ENCODE measurements at places on chromosomes 2 and 18.
A peak's percentile ranks its signal among the peaks of the same experiment; 100 is the strongest.

DNA sequence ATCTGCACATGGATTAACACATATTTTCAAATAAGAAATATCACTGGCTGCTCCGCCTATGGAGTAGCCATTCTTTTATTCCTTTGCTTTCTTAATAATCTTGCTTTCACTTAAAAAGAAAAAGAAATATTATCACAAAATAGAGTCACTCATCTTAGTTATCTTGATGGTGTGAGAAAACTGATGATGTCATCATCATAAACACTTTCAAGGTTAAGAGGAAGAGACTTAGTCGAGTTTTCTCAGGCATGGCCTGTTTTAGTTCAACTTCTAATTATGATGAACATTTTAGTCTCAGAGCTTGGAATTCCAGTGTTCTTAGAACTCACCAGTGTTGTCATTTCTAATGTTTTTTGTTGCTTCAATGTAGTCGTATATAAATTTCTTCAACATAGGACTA, 506.1 kb downstream of the PTPRM start:
- no peak overlapping the region for H3K27ac ChIP-seq
- H3K36me3 ChIP-seq: no peaks in the 10 kb centered on the region
- DNase-seq: no peak
- H3K27me3 ChIP-seq: no peaks in the 10 kb centered on the region

DNA sequence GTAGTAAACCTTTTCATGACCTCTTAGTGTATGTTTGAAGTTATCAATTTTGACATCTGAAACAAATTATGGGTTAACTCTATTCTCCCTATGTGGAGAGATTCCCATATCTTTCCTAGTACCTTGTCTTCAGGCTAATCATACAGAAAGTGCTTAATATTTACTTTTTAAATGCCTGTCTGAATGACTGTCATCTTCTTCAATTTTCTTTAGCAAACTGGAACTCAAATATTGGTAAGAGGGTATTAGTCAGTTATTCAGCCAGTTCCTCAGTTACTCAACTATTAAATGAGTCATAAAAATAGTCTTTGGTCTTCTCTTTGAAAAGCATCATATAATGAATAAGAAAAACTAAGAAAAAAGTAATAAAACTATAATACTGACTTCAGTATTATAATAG, 1038.0 kb upstream of the PIK3C3 start:
- DNase-seq: no peak
- no peak overlapping the region for H3K27ac ChIP-seq
- H3K4me3 ChIP-seq: no peak overlapping the region
- no peaks in the 10 kb centered on the region for H3K27me3 ChIP-seq
- no peaks in the 10 kb centered on the region for H3K36me3 ChIP-seq
- no peaks in the 10 kb centered on the region for H3K4me1 ChIP-seq

DNA sequence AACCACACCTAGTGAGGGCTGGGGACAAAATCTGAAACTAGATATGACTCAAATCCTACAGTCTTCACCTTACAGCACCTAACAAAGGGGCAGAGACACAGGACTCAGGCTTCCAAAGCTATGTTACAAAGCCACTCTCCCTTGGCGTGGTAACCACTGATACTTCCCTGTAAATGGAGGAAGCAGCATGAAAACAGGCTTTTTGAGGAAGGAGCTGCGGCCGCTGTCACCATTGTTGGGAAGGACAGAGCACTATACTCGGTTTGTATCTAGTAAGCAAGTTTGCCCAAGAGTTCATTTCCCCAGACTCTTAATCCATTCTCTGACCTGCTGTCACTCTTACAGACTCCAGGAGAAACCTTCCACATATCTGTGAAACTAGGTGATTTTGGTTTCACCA, 60.3 kb downstream of the LONRF2 start:
- peaks cover 7% of the 10 kb centered on the region for H3K4me1 ChIP-seq
- H3K4me3 ChIP-seq: no peak overlapping the region
- H3K27ac ChIP-seq: no peak overlapping the region
- no peak for DNase-seq
- no peaks in the 10 kb centered on the region for H3K27me3 ChIP-seq

GRCh38 chr18:75592527-75592926, 165.0 kb upstream of the SMIM21 start:
- no peak overlapping the region for H3K4me3 ChIP-seq
- H3K27me3 ChIP-seq: no peaks in the 10 kb centered on the region
- no peaks in the 10 kb centered on the region for H3K36me3 ChIP-seq
- no peaks in the 10 kb centered on the region for H3K4me1 ChIP-seq
- H3K27ac ChIP-seq: no peak overlapping the region

- no peaks in the 10 kb centered on the region for H3K27me3 ChIP-seq
- H3K4me3 ChIP-seq: no peak overlapping the region
- no peaks in the 10 kb centered on the region for H3K36me3 ChIP-seq
- H3K4me1 ChIP-seq: peaks cover under 1% of the 10 kb centered on the region
- no peak for DNase-seq
These were observed 37.0 kb downstream of the EIF4E2 start for GRCh38 chr2:232587512-232587911.

- no peak for DNase-seq
- peaks cover 4% of the 10 kb centered on the region for H3K27me3 ChIP-seq
- no peaks in the 10 kb centered on the region for H3K36me3 ChIP-seq
- 0 out of 2 replicates have a peak, but pooled peaks cover 6% of the 10 kb centered on the region for H3K4me1 ChIP-seq
These were observed 5.2 kb upstream of the TMEM177 start for GRCh38 chr2:119673796-119674195.

GRCh38 chr2:106108351-106108750, 85.8 kb downstream of the UXS1 start:
- H3K4me1 ChIP-seq: no peaks in the 10 kb centered on the region
- peak; percentile 10 for DNase-seq
- H3K4me3 ChIP-seq: no peak overlapping the region
- H3K36me3 ChIP-seq: no peaks in the 10 kb centered on the region

DNA sequence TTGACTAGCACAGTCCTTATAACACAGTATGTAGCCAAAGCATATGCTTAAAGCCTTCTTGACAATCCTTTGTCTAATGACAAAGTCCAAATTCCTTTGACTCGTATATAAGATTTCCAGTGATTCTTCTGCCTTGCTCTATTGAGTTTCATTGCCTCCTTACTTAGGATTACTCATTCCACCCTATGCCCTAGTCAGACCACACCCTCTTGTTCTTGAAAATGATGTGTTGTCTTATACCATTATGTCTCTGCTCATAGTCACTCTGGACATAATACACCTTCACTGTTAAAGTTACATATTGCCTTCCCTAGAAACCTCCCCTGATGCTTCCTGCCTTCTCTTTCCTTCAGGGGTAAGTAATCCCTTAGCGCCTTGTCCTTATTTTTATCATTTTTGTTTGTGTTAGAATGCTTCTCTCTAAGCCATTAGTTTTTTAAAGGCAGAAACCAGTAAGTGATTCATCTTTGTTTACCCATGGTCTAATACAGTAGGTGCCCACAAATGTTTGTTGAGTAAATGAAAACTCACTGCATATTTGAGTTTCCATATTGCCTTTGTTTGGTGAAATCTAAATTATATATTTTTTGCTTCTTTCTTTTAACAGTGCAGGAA, 19.3 kb downstream of the GPD2 start:
- no peak overlapping the region for H3K27ac ChIP-seq
- no peaks in the 10 kb centered on the region for H3K27me3 ChIP-seq
- H3K4me3 ChIP-seq: no peak overlapping the region
- peak; percentile 73 for DNase-seq

DNA sequence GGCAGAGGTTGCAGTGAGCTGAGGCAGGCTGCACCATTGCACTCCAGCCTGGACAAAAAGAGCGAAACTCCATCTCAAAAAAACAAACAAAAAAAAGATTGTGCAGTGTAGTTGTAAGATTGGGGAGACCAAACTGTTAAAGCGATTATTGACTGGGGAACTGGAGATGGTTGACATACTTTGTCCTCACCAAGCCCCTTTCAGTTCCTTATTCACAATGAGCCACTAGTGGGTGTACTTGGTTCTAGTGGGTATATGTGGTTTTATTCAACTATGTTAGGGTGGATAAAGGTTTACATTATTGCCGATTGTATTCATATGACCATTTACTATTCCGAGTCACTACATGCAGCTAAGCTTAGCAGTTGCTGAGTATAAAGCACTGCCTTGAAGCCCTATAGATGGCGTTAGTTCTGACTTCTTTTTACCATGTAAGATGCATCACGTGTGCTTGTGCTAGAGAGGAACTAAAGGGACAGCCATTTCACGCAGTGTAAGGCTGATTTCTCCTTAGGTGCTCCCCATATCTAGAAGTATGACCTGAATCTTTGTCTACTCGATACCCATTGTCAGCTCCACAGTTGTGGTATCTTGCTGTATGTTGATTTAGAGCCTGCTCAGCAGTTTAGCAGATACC, 12.1 kb downstream of the EIF4E2 start:
- DNase-seq: no peak
- no peaks in the 10 kb centered on the region for H3K4me1 ChIP-seq
- H3K27ac ChIP-seq: no peak overlapping the region
- H3K4me3 ChIP-seq: no peak overlapping the region
- H3K36me3 ChIP-seq: peaks cover 29% of the 10 kb centered on the region

- H3K4me1 ChIP-seq: peaks cover 64% of the 10 kb centered on the region
- DNase-seq: peak; percentile 77
- peak overlapping the region; percentile 85 for H3K27ac ChIP-seq
- no peaks in the 10 kb centered on the region for H3K27me3 ChIP-seq
- peak overlapping the region; percentile 43 for H3K4me3 ChIP-seq
These were observed 12.2 kb downstream of the FHOD3 start for GRCh38 chr18:36309436-36310391.

- H3K36me3 ChIP-seq: peaks cover 7% of the 10 kb centered on the region
- no peaks in the 10 kb centered on the region for H3K27me3 ChIP-seq
- H3K4me3 ChIP-seq: no peak overlapping the region
- no peak for DNase-seq
These were observed 44.6 kb downstream of the HEATR5B start for GRCh38 chr2:37039580-37039979.

DNA sequence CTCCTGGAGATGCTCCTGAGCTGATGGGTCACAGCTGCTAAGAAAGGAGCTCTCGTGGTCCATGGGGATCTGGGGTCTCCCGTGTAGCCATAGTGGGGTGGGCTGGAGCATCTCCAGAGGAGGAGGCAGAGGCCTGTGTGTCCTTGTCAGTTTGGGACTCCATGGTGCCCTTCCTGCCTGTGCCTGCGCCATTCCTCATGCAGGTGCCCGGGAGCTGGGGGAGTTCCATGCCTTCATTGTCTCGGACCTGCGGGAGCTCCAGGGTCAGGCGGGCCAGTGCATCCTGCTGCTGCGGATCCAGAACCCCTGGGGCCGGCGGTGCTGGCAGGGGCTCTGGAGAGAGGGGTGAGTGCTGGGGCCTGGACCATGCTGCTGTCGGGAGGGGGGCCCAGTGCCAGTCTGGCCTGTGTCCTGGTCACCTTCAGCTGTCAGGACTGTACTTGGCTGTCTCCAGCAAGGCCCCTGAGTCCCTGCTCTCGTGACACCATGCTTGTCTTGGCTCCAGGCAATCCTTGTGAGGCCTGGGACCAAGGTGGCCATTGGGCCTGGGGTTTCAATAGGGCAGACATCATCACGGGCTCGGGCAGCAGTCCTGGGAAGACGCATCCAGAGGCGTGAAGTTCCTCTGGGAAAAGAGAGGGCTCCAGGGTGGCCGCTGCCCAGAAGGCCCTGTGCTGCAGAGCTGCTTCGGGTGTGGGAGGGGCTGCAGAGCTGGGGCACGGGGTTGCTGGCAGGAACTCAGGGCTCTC, 7.3 kb downstream of the CAPN10 start:
- H3K36me3 ChIP-seq: no peaks in the 10 kb centered on the region
- H3K27ac ChIP-seq: no peak overlapping the region
- no peak overlapping the region for H3K4me3 ChIP-seq
- no peak for DNase-seq
- 0 out of 2 replicates have a peak, but pooled peaks cover 1% of the 10 kb centered on the region for H3K4me1 ChIP-seq

- DNase-seq: no peak
- no peaks in the 10 kb centered on the region for H3K36me3 ChIP-seq
- no peaks in the 10 kb centered on the region for H3K27me3 ChIP-seq
- no peak overlapping the region for H3K4me3 ChIP-seq
- H3K27ac ChIP-seq: no peak overlapping the region
These were observed 5.7 kb upstream of the KRCC1 start for GRCh38 chr2:88061295-88061694.

- H3K36me3 ChIP-seq: no peaks in the 10 kb centered on the region
- DNase-seq: no peak
- no peak overlapping the region for H3K27ac ChIP-seq
- no peak overlapping the region for H3K4me3 ChIP-seq
- H3K27me3 ChIP-seq: no peaks in the 10 kb centered on the region
These were observed 65.9 kb upstream of the WIPF1 start for GRCh38 chr2:174663550-174663949.

GRCh38 chr2:239216614-239217273, 184.1 kb downstream of the HDAC4 start:
- H3K27me3 ChIP-seq: no peaks in the 10 kb centered on the region
- no peak overlapping the region for H3K27ac ChIP-seq
